AG09309 (cell line): ENCODE measurements at places on chromosomes 13 and 19.

GRCh38 chr13:28001049-28001448 is 12.6 kb upstream of the URAD start:
- DNase-seq, result no peak

DNA sequence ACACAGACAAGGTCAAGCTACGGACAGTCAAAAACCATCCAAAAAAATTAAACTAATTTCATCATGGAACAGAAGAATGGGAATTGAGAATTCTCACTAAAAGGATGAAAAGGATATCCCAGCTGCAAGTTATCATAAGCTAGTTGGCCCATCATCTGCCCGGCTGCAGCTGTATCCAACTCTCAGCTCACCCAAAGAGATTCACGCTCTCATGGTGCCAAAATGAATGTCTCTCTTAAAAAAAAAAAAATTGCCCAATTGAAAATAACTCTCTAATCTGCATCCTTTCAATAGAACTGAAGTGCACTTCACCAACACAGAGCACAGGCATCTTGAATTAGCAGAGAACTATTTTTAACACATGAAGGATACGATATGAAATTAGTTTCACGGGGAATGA is 20.0 kb downstream of the ENOX1 start:
- DNase-seq, result no peak

DNA sequence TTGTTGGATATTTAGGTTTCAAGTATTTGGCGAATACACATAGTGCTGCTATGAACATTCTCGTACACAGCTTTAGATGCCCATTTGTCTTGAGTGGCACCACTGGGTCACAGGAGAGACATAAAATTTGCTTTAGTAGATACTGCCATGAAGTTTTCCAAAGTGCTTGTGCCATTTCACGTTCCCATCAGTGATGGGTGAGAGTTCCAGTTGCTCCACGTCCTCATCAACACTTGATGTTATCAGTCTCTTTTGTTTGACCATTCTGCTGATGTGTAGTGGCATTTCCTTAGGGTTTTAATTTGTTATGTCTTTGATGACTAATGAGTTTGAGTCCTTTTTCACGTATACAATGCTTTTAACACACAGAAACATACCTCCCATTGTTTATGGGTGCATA is 11.0 kb downstream of the ZSWIM9 start:
- no peak for DNase-seq

- no peak for DNase-seq
These were observed 25.5 kb upstream of the ZNF562 start for GRCh38 chr19:9700229-9700981.

- no peak for DNase-seq
These were observed 103.5 kb downstream of the POU4F1 start for GRCh38 chr13:78499802-78500201.
